ENCODE measurements at places on chromosomes 11 and 22.

DNA sequence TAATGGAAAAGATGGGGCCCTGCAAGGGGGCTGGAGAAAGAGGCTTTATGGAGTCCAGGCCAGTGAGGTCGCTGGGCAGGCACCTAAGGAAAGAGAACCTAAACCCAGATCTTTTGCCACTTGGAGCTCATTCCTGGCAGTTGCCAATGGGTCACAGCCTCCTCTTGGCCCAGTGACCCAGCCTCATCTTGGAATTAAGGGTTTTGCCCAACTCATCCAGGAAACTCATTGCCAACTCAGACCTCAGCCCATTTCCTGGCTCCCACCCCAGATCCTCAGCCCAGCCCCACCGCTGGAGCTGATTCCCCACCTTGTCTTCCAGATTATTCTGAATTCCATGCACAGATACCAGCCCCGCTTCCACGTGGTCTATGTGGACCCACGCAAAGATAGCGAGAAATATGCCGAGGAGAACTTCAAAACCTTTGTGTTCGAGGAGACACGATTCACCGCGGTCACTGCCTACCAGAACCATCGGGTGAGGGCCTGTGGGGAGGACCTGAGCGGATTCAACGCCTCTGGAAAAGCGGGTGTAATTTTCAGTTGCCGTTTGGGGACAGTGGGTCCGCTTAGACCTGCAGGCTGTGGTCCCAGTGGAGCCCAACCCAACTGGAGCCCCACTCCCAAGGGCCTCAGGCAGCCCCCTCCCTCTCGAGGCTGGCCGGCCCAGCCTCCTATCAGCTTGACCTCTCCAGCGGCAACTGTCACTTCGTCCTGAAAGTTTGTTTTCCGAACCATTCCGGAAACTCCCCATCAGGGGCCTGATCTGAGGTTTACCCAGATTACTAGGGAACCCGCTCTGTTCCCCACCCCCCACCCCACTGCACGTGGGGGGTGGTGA, 4.3 kb downstream of the TBX1 start:
- no peak for DNase-seq

GRCh38 chr11:131854391-131854790, 484.0 kb downstream of the NTM start:
- DNase-seq = no peak

- no peak for DNase-seq
Measured at GRCh38 chr22:35838855-35839576, 121.3 kb downstream of the APOL5 start.

GRCh38 chr11:65479184-65480145, 19.4 kb upstream of the MALAT1 start:
- no peak for DNase-seq

GRCh38 chr11:47967577-47968525, 12.5 kb upstream of the PTPRJ start:
- no peak for DNase-seq

DNA sequence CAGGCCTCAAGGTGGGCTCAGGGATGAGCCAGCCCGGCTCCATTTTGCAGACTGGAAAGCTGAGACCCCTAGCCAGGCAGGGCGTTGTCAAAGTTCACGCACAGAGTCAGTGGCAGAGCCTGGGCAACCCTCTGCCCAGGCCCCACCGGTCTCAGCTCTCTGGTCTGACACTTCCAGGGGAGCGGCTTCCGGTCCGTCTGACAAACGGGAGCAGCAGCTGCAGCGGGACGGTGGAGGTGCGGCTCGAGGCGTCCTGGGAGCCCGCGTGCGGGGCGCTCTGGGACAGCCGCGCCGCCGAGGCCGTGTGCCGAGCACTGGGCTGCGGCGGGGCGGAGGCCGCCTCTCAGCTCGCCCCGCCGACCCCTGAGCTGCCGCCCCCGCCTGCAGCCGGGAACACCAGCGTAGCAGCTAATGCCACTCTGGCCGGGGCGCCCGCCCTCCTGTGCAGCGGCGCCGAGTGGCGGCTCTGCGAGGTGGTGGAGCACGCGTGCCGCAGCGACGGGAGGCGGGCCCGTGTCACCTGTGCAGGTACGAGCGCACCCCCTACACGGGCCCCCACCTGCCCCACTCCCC, 36.0 kb downstream of the CD6 start:
- DNase-seq = no peak

GRCh38 chr22:48238966-48239365, 1476.5 kb downstream of the TBC1D22A start:
- DNase-seq = no peak

GRCh38 chr11:72930008-72930407, 115.8 kb downstream of the ATG16L2 start:
- DNase-seq = no peak

DNA sequence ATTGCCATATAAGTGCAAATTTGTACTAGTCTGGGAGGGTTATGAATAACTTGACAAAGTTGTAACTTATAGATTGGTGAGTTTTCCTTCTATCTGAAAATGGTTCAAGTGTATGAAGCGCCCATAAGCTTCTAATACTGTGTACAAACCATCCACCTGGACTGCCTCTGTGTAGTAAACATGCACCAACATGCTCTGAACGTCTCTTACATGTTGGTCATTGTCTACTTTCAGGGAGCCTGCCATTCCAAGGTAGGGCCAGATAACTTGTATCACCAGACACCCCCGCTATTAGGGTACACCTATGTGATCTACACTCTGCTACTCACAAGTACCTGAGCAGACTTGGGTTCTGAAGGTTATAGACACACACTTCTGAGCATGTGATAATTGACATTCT, 735.5 kb upstream of the API5 start:
- DNase-seq = no peak

GRCh38 chr11:72441752-72442207, 7.4 kb upstream of the CLPB start:
- no peak for DNase-seq

- no peak for DNase-seq
Measured at GRCh38 chr22:39592081-39593065, 21.8 kb downstream of the CACNA1I start.

DNA sequence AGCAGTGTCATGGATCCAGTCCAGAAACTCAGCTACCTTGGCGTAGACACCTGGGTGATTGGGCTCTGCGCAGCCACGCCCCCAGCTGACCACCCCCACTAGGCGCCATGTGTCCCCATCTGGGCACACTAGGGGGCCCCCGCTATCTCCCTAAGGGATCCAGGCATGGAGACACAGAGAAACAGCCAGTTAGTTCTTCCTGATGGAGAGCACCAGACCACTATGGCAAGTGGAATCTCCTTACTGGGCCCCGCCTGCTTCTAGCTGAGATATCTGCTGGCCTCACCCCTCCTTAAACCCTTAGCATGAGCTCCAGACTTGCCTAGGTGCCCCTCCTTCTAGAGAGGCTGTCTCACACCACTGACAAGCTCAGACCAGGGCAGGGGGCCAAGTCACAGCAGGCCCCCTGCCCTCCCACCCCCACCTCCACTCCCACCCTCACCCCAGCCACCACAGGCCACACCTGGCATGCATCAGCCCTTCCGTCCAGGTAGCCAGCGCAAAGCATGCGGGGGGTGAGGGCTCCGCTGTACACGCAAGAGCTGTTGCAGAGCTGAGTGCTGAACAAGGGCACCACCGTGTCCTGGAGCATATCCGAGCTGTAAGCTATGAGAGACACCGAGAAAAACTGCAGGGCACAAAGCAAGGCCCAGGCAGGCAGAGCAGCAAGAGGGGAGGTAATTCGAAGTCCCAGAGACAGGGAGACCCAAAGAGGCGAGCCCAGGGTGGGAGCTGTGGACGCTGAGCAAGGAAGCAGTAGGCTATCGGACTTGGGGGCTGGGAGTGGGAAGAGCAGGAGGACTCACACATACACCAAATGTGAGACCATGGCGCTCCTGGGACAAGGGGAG, 16.1 kb downstream of the TMPRSS5 start:
- no peak for DNase-seq

GRCh38 chr11:13480198-13480597, 15.6 kb downstream of the PTH start:
- DNase-seq = no peak

GRCh38 chr11:7251836-7252682, at the start of gene SYT9:
Gene SYT9 (plus strand): TSS chr11:7251904. CDS start chr11:7252187, 283 bp downstream.
- no peak for DNase-seq

- no peak for DNase-seq
Measured at GRCh38 chr22:40412441-40412840, 42.0 kb downstream of the SGSM3 start.

DNA sequence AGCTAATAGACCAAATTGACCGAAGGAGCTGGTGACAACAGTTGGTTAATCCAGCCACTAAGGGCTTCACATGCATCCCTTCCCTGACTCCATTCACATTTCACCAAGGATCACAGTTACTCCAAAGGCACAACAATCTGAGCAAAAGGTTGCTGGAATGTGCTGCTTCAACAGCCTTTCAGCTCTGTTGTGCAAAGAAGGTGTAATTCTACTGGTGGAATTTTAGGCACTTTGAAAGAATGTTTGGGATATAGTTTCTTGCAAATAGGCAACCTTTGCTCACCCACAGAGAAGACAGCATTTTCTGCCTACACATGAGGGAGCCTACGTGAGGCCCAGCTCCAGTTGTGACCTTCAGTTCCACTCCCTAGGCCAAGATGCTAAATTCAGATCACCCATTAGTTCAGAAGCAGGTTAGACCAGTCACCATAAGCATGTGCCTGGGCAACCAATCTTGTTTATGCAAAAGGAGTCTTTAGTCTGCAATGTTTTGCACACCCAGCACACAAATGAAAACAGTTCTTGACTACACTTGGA, 21.6 kb upstream of the FCHSD2 start:
- DNase-seq = no peak

DNA sequence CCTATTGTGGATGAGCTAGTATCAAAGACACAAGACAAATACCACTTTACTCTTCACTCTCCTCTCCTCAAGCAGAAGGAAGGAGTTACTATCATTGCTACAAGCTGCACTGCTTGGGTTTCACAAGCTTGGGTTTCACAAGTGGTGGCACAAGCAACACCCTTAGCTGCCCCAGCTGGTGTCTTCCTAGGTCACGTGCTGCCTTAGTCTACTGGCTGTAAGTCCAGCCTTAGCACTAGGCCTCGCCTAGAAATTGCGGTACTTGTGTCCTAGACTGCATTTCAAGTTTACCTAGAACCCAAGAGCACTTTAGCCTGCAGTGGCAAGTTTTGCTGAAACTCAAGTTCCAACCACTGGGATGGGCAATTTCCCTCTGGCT, 86.6 kb downstream of the EHF start:
- no peak for DNase-seq

- peak; percentile 84 for DNase-seq
Measured at GRCh38 chr22:39117585-39118191, 20.6 kb downstream of the APOBEC3H start.

GRCh38 chr11:110085255-110085838, 7.8 kb upstream of the ZC3H12C start:
- no peak for DNase-seq

- no peak for DNase-seq
Measured at GRCh38 chr11:27722953-27723344, 22.7 kb upstream of the BDNF start.

DNA sequence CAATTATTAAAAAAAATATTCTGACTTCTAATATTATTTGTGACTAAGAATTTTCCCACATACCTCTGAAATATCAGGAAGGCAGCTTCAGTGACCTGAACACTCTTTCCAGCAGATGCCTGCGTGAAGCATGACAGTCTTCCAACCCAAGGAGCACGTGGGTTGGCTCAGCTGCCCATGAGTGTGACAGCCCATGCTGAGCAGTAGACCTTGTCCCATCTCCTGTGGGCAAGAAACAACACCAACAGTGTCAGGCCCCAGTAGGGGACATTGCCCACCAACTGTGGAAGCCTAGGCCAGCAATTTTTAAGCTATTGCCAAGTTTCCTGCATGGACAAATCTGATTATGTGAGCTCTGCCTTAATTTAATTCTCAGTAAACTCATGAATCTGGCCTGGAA, 66.4 kb upstream of the OLFML1 start:
- DNase-seq = no peak

- DNase-seq = no peak
Measured at GRCh38 chr11:14656536-14657457, 13.2 kb downstream of the PDE3B start.

GRCh38 chr22:50261615-50262459, at the start of gene MAPK12:
Gene MAPK12 (minus strand): TSS chr22:50261683. CDS start chr22:50261509, 174 bp downstream.
- no peak for DNase-seq

- no peak for DNase-seq
Measured at GRCh38 chr11:35511666-35512065, 13.8 kb downstream of the PAMR1 start.

DNA sequence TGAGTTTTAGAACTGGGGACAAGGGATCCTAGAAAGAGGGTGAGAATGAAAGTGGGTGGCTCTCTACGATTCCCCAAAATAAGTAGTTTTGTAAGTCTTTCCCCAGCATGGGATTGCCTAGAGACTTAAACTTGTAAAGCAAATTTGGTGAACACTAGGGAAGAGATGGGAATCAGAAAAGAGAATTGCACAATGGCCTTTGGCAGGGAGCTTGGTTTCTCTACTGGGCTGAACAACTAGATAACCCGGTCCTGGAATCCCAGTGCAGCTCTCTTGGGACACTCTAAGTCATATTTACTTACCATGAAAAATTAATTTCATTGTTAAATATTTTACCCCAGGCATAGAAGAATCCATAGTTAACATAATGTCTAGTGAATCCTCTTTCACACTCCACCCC, 16.5 kb upstream of the USP18 start:
- no peak for DNase-seq

- no peak for DNase-seq
Measured at GRCh38 chr11:76823481-76824028, 37.2 kb upstream of the ACER3 start.

GRCh38 chr11:29022676-29023075, 914.5 kb downstream of the METTL15 start:
- DNase-seq = no peak

GRCh38 chr11:68266121-68266891, 5.5 kb downstream of the C11orf24 start:
- DNase-seq = no peak

DNA sequence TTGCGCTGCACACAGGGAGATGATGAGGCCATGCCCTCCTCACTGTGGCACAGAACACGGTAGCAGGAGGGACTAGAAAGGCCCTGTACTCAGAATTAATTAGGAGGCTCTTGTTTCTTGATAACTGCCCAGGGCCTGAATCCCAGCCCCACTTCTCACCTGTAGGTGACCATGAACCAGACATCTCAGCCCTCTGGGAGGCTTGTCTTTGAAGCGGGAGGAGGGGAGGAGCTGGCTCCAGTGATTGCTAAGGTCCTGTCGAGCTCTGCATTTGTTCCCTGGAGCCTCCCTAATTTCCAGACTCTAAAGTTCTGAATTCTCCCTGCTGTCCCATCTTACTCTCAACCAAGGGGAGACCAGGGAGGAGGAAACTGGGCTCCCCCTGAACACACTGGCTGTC, 19.8 kb upstream of the OAF start:
- DNase-seq = no peak

DNA sequence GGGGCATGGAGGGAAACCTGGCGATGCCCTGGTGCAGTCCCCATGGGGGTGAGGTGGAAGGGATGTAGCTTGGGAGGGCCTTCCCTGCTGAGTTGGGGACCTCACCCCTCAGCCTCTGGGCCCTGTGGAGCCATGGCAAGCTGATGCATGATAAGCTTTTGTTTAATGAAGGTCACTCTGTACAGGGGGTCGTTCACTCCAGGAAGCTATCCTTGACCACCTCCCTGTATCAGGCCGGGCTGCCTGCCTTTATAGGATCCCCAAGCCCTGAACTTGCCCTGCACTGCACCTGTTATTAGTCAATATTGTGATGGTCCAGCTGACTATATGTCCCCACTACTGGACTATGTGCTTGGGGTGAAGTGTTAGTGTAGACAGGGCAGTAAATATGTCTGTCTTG, 49.7 kb upstream of the MYEOV start:
- DNase-seq = no peak
